ENCODE measurements at places on chromosomes 1 and 21. TPM values are rescaled to one million over a fixed set of nuclear protein-coding genes. Genes with fewer than 3 reads are reported as not detected.
A peak's percentile ranks its signal among the peaks of the same experiment; 100 is the strongest.

DNA sequence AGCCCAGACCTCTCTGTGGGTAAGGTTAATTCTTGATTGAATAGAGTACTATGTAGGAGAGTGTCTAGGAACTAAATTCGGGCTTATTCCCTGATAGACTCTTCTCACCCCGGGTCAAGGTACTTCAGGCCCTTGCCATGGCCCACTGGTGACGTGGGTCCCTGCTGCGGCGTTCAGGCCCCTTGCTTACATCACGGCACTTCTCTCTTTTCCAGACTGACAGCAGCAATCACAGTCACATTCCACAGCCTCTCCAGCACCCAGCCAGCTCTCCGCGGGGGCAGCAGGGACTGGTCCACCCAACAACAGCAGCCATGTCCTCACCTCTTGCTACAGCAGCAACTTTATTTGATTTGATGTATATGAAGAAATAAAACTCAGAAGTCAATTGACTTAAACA is 401.2 kb upstream of the VAMP3 start:
- no peak for DNase-seq

DNA sequence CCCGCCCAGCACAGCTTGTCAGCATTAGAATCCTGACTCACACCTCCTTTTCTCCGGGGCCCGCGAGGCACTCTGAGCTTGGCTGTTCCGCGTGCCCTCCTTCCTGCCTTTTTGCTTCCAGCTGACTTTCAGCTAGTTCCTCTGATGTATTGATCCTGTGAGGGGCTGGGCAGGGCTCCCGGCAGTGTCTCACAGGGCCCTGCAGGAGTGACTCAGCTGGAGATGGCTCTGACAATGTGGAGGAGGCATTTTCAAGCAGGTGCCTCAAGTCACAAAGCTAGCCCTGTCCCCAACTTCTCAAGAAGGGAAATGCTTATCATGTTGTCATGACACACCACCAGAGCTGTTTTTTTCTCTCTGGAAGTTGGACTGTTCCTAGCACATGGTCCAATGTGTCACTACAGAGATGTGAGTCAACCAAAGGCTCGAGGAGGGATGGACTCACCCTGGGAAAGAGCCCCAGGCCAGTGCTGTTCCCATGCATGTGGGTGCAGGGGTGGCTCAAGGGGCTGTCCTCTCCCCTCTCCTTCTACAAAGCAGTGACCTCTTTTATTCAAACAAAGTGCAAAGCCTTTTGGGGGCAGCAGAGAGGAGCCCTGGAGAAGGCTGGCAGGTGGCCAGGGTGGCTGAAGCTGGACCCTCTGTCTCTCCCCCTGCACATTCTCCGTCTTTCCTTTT is 30.6 kb downstream of the SYT6 start:
- DNase-seq = no peak

- DNase-seq = peak; percentile 76
Measured at GRCh38 chr1:52552505-52553361, at the start of gene TUT4. TUT4 (minus strand) TSS chr1:52553092; CDS start chr1:52526280, 26,812 bp downstream.

GRCh38 chr1:226072347-226072746 is 9.8 kb downstream of the H3-3A start:
- DNase-seq = no peak

GRCh38 chr1:234843946-234844345 is 234.0 kb upstream of the IRF2BP2 start:
- no peak for DNase-seq

DNA sequence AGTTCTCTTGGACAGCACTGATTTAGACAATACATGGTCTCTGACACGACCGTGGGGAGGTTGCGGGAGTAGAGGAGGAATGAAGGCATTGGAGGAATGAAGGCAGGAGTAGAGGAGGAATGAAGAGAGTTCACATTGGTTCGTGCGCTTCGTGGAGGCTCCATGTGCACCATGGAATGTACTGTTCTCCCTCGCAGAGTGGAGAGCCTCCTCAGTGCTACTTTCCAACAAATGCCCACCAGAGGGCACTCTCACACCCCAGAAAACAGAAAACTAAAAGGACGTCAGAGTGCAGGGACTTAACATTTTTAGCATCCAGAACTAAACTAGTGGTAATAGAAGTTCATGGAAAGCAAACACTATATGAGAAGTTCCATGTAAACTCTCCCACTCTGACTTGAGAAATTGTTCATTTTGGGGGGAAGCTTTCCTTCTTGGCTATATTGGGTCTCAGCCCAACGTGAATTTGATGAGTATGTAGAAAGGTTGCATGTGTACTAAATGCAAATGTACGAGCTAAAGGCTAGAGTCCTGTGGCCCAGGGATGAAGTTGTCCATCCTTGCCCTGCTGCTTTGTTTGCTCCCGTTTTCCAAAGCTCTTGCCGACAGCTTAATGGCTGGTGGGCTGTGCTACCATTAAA is 211.6 kb downstream of the LMX1A start:
- peak; percentile 49 for DNase-seq

- no peak for DNase-seq
Measured at GRCh38 chr1:156347331-156347730, 9.0 kb downstream of the TSACC start.

The RAB25 gene
- total RNA-seq = not detected

GRCh38 chr21:30979054-30979453 is 59.2 kb downstream of the KRTAP19-8 start:
- no peak for DNase-seq

DNA sequence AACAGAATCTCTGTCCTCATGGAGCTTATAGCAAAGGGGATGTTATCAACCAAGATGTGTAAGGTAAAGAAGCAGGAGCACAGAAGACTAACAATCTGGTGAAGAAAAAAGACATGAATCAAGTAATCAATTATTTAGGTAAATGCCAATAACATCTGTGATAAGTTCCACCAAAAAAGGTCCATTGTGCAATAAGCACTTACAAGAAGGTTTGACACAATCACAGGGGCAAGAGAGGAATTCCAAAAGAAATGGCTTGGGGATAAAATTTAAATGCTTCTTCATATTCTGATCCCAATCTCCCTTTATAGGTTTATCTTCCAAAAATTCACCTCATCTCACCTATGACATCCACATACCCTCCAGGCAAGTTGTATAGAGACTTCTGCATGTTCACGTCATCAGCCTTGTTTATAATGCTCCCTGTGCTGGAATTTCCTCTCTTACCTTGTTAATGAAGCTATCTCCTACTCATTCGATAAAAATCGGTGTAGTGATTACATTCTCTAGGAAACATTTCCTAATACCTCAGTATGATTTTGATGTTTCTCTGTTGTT is 53.6 kb upstream of the DPT start:
- DNase-seq = no peak

DNA sequence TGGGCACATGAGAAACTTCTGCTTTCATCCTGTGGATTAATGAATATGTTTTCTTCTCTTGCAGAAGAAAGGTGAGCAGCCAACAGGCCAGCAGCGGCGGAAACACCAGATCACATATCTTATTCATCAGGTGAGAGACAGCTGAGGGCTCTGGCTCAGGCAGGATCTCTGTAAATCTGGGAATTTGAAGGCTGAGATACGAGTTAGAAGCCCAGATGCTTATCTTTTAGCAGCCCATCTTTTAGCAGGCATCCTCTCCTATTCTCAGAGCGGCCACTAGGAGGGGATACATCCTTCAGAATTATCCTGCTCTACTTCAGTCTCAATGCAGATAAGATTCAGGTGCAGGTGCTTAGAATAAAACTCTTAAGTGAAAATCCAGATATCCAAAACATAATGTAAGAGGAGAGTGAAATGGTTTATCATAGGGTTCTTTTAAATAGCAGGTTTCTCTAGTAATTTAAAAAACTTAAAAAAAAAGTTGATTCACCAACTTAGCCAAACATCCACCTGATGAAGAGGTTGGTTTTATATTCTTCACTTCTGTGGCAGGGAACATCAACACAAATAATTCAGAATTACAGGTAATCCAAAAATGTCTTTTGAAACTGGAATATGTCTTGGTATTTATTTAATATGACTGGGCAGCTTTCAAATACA is 19.3 kb downstream of the SH2D2A start:
- DNase-seq = peak; percentile 75

DNA sequence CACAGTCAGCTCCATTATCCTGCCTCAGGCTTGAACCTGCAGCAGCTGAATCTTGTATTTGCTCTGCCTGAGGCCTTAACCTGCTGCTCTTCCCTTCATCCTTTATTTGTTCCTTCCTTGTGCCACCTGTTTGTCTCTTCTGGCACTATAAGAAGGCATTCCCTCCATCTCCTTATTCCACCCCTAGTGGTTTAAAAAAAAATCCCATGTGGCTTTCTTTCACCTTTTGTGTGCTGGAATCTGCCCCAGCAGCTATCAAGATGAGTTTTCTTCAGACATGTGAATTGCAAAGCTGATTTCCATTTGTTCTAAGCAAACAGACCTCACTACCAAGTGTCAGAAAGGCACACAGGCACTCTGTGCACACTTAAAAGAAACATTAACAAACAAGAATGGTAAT is 294.6 kb downstream of the TTLL7 start:
- DNase-seq = no peak

DNA sequence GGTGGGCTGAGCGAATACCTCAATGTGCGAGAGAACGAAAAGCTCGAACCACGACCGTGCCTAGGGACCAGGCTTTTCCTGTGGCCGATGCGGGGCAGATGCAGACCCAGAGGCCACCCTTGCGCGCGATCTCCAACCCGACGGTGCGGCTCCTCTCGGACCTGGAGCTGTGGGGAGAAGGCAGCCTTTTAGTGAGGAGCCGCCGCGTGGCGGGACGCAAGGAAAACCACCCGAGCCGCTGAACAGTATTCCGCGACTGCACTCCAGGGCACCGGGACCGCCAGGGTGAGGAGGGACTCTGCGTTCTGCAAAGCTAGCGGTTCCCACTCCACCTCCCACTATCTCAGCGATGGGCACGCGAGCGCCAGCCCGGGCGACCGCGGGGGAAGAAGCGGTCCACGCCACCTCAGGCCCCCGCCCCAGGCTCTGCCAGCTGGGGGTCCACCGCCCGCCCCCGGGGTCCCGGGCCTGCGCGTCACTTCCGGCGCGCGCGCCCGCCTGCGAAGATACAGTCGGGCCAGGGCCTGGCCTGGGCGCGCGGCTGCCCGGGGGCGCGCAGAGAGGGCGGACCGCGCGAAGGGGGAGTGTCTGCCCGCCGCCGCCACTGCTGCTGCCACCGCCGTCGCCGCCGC is 66.5 kb upstream of the PRKACB start:
- DNase-seq = peak; percentile 78

The IL19 gene
- not detected for total RNA-seq

DNA sequence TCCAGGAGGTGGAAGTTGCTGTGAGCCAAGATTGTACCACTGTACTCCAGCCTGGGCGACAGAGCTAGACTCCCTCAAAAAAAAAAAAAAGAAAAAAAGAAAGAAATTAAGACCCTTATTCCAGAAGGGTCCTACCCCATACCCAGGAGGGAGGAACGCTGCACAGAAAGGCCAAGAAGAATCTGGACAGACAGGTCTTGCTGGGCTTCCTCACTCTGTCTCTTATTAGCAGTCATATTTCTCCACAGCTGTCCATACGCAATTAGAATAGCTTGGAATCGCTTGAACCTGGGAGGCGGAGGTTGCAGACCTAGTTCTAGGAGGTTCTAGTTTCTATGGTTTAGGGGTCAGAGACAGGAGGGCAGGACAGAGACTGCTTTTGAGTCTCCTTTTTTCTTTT is 3.2 kb upstream of the PAQR7 start:
- no peak for DNase-seq

- DNase-seq = no peak
Measured at GRCh38 chr1:158155673-158156072, 25.0 kb upstream of the CD1D start.

GRCh38 chr1:203656796-203657747 is 30.4 kb downstream of the ATP2B4 start:
- no peak for DNase-seq

GRCh38 chr1:83705091-83705490 is 293.8 kb downstream of the TTLL7 start:
- no peak for DNase-seq

- DNase-seq = no peak
Measured at GRCh38 chr1:53385276-53386225, 57.7 kb upstream of the LRP8 start.

DNA sequence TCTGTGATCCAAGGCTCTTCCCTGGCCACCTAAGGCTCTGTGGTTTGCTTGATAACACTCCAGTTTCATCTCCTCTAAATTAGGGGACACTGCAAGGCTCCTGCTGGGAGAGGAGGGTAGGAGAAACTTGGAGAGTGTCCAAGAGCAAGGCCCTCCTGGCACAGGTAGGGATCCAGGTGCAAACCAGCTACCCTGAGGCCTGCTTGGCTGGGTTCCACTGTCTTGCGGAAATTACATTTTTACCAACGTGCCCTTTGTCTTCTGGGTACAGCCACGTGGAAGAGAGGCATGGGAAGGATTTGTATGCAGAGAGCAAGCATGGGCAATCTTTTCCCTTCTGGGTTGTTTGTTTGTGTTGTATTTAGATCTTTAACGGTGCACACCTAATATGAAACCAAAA is 132.5 kb downstream of the PRDM2 start:
- DNase-seq = no peak

- DNase-seq = no peak
Measured at GRCh38 chr1:209406595-209406994, 176.9 kb upstream of the CAMK1G start.

DNA sequence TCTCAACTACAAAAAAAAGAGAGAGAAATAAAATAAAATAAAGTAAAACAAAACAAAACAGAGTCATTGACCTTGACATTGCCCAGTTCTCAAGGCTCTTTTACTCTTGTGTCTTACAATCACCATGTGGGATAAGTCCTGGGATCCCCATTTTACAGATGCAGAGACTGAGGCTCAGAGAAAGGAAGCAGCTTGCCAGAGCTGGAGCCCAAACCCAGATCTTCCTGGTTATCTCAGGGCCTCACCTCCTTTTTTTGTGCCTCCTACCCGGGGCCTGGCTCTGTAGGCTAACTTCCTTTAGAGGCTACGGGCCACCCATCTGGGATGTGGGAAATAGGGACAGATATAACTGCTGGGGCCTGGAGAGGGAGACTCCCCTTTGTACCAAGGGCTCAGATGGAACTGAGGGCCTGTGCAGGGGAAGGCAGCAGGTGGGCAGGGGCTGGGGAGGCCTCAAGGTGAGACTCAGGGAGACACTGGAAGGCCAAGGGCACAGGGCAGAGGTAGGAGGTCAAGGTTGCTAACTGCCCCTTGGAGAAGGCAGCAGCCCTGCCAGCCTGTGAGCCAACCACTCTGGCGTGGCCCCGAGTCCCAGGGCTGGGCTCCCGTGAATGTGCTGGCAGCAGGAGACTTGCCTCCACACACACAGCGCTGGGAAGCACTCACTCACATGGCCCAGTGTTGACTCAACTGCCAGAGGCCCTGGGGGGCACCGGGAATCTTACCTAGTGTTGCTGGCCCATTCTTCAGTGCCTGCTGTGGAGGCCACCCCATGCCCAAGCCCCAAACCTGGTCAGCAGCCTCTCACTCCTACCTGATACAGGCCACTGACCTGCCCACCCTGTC is 6.5 kb upstream of the ECE1 start:
- DNase-seq = no peak

The HSD3B1 gene
- total RNA-seq = not detected

- no peak for DNase-seq
Measured at GRCh38 chr1:228158151-228159007, 7.2 kb upstream of the IBA57 start.
